GM13977 (cell line): ENCODE measurements at places on chromosomes 5 and 9.

DNA sequence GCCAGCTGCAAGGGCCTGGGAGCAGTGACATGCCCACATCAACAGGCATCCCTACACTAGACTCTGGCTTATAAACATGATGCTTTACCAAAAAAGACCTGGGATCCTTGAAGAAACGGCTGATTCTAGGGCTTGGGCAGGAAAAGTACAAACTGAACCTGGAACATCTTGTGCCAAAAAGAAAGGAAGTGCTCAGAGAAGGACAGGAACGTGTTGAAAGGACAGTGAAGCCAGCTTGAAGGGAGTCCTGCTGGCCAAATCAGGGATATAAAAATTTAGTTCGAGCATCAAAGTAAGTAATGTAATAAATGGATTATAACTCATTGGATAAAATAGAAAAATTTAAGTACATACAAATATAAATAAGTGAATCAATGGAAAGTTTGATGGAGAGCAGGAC lies 58.1 kb downstream of the ALDH7A1 start:
- no peak for DNase-seq

DNA sequence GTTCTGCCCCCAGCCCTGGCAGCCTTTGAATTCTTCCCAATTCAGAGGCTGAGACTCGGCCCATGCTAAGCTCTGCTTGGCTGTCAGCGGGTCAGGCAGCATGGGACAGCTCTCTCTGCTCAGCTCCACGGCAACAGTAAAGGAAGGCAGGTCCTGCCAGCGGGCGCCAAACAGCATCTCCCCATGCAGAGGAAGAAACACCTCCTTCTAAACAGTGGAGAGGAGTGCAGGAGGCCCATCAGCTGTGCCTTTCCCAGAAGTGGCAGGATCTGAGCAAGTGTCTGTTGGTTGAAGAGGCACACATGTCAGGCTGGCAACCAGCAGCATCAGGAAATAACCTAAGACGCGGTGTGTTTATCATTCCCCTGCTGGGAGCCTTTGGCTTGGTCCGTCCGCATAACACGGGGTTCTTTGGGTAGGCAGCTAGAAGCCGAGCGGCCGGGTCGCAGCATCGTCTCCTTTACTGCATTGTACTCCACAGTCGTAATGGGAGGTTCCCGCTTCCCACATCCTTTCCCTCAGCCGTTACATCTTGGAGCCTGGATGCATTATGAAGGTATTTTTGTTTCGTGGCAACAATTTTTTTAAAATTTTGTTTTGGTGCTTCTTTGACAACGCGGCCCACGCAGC lies 42.7 kb upstream of the NCS1 start:
- DNase-seq: no peak

DNA sequence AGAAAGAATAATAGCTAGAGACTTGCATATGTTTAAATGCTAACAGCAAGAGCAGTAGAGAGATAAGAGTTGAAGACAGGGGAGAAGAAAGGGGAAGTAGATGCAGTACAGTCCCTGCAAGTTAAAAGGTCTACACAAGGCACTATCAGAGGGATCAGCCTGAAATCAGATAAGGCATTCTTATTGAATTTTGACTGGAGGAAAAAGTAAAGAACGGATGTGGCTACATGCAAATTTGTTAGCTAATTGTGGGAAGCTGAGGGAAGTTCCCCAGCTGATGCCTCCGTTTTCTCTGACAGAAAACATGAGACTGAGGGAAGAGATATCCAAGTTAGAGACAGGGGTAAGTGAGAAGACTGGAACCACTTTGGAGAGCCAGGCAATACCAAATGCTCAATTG lies 12.9 kb upstream of the RHOBTB3 start:
- peak; percentile 49 for DNase-seq

DNA sequence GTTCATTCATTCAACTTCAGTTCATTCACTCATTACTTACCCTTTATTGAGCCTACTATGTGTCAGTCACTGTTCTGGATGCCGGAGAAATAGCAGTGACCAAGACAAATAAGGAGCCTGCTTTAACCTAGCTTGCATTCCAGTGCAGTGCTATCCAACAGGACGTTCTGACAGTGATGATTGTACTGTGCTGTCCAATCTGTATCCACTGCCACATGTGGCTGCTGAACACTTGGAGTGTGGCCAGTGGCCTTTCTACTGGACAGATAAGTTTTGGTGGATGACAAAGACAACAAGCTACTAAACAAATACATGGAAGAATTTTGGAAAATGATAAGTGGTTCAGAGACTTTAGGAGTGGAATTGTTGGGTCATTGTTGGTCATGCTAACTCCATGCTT lies 33.6 kb downstream of the SUB1 start:
- DNase-seq: no peak

GRCh38 chr5:103475629-103476240 lies 86.9 kb downstream of the NUDT12 start:
- peak; percentile 11 for DNase-seq

DNA sequence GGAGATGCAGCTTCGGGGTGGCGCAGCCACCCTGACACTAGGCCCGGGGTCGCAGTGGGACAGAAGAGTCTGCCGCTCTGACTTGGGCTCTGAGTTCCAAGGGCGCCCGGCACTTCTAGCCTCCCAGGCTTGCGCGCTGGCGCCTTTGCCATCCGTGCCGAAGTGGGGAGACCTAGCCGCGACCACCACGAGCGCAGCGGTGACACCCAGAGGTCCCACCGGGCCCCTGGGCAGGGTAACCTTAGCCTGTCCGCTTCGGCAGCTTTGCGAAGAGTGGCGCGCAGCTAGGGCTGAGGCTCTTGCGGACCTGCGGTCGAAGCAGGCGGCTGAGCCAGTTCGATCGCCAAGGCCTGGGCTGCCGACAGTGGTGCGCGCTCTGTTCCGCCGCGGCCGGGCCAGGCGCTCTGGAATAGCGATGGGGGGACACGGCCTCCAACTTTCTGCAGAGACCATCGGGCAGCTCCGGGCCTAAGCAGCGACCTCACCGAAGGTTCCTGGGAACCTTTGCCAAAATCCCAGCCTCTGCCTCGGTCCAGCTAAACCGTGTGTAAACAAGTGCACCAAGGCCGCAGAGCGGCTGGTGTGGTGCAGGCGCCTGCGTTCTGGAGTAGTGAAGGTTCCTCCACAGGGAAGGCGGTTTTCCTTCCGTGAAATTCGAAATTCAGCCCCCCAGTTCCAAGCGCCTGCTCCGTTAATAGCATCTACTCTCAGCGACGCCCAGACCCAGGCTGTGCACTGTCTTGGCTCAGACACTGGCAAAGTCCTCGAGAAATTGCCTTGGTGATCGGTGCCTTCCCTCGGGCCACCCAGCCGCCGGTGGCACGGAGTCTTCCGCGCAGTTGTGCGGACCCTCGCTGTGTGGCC lies 7.4 kb downstream of the TLX3 start:
- DNase-seq: no peak

DNA sequence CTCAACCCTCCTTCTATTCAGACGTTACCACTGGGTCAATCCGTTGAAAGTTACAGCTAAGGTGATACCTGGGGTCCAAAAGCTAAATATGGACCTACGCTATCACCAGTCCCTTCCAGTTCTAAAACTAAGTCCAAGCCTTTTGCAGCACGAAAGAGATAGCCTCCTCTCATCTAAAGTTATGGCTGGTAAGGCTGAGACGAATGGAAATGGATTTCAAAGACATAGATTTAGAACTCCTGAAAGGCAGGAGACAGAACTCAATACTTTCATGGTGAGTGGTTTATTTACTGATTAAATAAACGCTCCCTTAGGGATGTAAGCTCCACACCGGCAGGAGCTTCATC lies 751 bp upstream of the RIC1 start:
- no peak for DNase-seq

DNA sequence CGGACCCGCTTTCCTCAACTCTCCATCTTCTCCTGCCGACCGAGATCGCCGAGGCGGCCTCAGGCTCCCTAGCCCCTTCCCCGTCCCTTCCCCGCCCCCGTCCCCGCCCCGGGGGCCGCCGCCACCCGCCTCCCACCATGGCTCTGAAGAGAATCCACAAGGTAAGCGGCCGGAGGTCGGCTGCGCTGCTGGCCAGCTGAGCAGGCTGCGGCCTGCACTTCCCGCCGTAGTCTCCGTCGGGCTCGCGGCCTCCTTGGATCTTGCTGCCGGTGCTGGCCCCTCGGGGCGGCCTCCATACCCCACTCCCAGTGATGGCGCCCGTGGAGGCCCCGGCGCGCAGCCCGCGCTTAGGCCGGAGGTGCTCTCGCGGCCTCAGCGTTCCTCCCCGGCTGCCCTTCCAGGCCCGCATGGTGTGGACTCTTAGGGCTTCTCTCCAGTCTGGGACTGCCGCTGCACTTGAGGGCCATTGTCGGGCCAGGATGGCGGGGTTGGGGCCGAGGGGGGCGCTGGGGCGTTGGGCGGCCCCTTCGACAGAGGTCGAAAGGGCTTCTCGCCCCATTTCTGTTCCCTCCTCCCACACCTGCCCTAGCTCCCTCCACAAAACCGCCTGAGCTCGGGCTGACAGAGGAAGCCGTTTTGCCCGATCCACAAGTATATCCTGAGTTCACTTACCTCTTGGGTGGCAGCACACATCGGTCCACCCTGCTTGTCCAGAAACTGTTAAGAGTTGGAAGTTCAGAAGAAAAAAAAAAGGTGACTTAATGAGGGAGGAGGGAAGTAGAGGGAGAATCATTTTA lies 714 bp downstream of the UBE2D2 start:
- DNase-seq: peak; percentile 63
